ENCODE measurements at places on chromosomes 5 and 9.

DNA sequence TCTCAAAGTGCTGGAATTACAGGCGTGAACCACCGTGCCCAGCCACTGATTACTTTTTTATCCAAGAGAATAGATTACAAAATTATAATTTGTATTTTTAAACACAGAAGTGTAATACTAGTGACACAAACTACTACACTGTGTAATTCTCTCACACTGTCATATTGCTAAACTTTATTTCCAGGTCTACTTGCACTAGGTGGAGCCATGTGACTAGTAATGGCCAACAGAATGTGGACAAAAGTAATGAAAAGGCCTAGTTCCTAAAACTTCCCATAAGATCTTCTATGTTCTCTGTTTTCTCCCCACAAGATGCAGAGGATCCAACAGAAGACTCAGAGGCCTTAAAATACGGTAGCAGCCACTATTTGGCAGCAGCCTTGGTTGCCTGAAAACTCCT is 27.3 kb downstream of the NADK2 start:
- DNase-seq, result no peak

GRCh38 chr9:12735665-12736064 is 39.2 kb upstream of the LURAP1L start:
- DNase-seq, result no peak

- DNase-seq, result no peak
Observed at GRCh38 chr9:131138676-131139075, 13.3 kb downstream of the NUP214 start.

DNA sequence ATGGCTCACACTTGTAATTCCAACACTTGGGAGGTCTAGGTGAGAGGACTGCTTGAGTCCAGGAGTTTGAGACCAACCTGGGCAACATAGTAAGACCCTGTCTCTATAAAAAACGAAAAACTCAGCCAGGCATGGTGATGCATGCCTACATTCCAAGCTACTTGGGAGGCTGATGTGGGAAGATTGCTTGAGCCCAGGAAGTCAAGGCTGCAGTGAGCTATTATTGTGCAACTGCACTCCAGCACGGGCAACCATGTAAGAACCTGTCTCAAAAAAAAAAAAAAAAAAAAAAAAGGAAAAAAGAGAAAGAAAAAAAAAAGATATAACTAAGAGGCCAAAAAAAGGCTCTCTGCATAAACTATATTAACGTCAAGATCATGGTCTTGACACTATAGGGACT is 27.3 kb downstream of the GIN1 start:
- DNase-seq, result no peak

- DNase-seq, result no peak
Observed at GRCh38 chr5:171314728-171315385, 5.8 kb downstream of the TLX3 start.

DNA sequence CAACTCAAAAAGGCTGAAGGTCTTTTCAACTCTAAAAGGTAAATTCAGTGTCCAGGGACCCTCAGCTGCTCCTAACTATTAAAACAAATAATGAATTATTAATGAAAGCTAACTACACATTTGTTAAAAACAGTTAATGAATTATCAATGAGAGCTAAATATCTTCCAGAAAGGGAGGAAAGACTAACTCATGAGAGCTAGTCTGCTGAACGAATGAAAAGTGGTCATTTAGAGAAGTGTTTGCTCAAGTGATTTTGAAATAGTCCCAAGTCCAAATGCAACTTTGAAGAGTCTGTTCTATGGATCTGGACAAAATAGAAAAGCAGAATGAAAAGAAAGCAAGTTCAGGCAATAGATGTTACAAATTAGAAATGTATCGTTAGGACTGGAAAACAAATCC is 133.9 kb upstream of the SPEF2 start:
- DNase-seq, result no peak

DNA sequence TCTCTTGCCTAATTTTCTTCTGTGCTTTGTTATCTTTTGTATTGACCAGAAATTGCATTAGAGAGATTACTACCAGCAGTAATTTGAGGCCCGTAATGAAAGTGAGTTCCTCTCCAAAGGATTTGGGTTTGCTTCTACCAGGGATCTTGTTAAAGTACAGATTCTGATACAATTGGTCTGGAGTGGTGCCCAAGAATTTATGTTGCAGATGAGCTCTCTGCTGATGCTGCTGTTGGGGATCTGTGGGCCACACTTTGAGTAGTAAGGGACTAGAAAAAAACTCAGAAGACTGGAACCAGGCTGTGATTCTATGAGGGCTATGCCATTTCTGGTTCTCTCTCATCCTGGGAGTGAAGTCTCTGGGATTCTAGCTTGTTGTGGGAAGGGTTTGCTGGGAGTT is 192.2 kb downstream of the SEC61B start:
- DNase-seq, result no peak

DNA sequence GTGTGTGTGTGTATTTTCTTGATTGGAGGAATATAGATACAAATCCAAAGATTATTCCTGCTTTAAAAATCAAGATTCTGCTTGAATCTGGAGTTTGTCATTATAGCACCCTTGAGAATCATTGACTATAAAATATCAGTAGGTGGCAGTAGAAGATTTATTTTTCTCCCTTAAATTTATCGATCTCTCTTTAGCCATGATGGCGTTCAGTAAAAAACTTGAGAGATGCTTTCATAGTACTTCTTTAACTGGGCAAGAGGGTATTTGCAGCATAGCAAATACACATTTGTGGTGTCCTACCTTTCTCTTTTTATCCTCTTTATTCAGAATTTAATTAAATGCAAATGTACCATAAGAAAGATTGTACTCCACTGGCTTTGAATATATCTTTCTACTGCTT is 307.7 kb downstream of the ADGRV1 start:
- no peak for DNase-seq

DNA sequence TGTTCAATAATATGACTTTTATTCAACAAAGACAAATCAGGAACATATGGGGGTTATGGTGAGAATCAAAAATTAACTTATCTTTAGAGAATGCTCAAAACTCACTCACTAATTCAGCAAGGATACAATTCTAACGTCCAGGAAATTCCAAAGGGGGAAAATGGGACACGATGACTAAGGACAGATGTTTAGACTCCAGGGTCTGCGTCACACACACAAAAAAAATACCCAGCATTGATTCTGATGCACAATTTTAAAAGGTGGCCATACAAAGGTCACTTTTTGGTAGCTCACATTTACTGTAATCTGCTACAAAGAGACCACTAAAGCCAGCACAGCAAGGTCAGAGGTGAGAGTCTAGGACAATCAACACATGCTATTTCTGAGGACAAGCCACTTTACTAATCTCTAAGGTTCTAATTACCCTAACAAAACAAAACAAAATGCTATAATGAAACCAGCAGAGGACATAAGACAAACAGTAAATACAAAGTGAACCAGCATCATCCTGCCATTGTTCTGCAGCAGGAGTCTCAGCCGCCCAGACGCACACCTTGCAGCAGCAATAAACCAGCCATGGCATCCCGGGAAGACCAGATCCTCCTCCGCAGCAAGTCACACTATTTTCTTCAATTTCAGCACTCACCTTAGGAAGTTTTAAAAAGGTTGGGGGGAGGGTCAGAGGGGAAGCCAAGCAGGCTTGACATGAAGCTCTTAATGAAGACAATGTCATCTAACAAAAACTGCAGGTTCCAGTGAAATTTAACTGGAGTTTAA is 57.8 kb downstream of the TTC39B start:
- no peak for DNase-seq

- DNase-seq, result no peak
Observed at GRCh38 chr5:137412136-137412535, 87.0 kb downstream of the SPOCK1 start.

GRCh38 chr9:71637375-71637774 is 130.9 kb downstream of the CEMIP2 start:
- DNase-seq, result no peak

- no peak for DNase-seq
Observed at GRCh38 chr9:121770415-121771273, 119.2 kb downstream of the DAB2IP start.
